ENCODE measurements at places on chromosomes 3 and 15. TPM values are rescaled to one million over a fixed set of nuclear protein-coding genes. Genes with fewer than 3 reads are reported as not detected.

SNX22 gene
- polyA plus RNA-seq, result 2.7 TPM

SCN11A gene
- 0.62 TPM for polyA plus RNA-seq

BDH1 gene
- 42.8 TPM for polyA plus RNA-seq

MAGEL2 gene
- polyA plus RNA-seq, result 3.9 TPM

TIMP4 gene
- 1.0 TPM for polyA plus RNA-seq

TP63 gene
- polyA plus RNA-seq, result 1.5 TPM

ZNF710 gene
- polyA plus RNA-seq, result 21.4 TPM

DNA sequence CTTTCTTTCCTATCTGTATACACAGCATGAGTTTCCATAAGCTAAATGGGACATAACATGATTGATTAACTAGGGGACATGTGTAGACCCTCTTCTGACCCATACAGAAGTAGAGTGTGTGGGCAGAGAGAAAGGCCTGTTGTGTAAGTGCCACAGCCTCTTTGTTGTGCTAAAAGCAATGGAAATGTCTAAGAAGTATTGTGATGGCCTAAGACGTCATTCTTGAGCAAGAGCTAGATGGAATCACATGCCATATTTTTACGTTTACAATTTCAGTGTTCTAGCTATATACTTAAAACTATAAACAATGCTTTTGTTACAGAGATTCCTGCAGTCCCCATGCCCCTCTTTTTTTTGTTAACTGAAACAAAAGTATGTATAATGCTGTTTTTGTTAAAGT, 61.9 kb downstream of the CD47 start:
- no peak for DNase-seq

- no peak for DNase-seq
These were observed 440.2 kb downstream of the CNTN6 start for GRCh38 chr3:1532935-1533606.

DNA sequence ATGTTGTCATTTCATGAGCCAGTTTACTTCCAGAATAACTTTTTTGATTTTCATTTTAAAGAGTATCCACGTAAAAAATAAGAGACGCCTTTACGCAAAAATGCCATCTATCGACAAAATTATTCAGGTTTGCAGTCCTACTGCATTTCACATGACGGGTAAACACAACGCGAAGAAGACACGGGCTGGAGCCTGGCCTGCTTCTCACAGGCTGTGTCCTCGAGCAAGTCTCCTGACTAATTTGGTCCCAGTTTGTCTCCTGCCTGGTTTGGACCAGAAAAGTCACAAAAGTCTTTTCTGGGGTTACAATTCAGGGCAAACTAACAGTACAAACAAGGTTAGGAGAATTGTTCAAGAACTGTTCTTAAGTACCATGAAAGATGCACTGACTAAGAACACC, 51.7 kb downstream of the CHSY1 start:
- DNase-seq, result no peak

GRCh38 chr3:16993227-16993626, 108.5 kb downstream of the PLCL2 start:
- no peak for DNase-seq

GRCh38 chr3:127141921-127142730, 50.8 kb upstream of the PRR23E start:
- DNase-seq, result no peak

GRCh38 chr15:83358972-83359564, 74.6 kb upstream of the BNC1 start:
- DNase-seq, result no peak

- DNase-seq, result no peak
These were observed 75.8 kb downstream of the RARB start for GRCh38 chr3:25503898-25504301.

GRCh38 chr15:75727851-75728715, 15.4 kb upstream of the CSPG4 start:
- no peak for DNase-seq

DNA sequence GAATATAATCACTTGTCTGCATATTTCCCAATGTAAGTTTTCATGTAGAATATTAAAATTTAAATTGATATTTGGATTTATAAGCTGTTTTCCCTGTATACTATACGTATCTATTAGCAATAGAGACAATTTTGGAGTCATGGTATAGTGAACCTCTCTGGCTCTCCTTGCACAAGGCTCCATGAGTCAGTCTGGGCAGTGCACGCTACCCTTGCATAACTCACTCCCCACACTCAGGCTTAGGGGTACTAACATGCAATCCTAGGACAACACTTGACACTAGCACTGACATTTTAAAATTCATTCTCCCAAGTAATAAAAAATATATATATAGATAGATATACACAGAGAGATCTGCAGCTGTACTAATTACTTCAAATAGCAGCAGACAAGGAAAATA, 39.2 kb downstream of the SLC24A1 start:
- DNase-seq, result no peak

DNA sequence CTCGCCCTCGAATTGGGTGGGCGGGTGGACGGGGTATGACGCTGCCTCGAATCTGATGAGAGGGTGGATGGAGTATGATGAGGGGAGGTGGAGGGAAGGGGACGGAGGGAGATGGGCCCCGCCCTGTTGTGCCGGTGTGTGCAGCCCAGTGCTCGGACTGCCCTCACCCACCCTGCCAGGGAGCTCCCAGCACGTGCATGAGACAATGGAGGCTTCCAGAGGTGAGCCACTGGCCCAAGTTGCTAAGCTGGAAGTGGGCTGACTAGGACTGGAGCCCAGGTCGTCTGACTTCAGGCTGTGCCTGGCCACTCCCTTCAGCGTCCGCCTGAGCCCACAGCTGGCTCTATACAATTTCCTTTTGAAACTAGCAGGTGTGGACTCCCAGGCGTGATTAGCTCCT, 47.0 kb upstream of the CTSH start:
- no peak for DNase-seq

All from left renal cortex interstitium (tissue), 4 donors.